ENCODE measurements at places on chromosomes 1 and 21.

GRCh38 chr1:41622402-41622801 is 137.9 kb upstream of the EDN2 start:
- no peak for DNase-seq

DNA sequence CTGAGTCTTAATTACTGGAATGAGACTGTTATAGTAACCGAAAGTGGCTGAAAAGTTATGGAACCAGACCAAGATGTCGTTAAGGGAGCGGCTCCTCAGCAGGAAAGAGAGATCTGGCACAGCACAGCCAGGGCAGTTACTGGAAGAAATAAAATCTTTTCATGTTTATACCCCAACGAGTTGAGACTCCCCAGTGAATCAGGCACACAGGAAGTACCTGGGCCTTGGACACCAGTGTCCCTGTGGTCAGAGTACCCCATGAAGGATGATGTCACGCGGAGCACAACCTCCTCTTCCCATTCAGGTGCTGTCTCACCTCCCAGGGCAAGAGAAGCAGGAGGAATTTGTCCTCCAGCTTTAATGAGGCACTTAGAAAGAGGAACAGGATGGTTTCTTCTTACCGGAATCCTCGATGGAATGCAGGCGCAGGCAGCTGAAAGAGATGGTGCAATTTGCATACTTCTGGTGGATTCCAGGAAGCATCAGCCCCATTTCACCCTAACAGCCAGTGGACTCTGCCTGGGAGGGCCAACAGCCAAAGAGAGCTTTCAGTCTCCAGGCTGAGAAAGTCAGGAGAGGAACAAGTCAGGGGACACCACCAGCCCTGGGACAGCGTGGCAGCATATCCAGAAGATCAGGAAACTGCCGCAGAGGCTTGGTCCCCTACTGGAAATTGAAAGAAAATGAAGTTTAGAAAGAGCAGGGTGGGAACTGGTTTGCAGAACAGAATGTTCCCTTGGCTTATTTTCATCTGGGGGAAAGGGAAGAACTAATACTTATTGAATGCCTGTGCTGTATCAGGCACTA is 35.9 kb upstream of the CTTNBP2NL start:
- DNase-seq: no peak

DNA sequence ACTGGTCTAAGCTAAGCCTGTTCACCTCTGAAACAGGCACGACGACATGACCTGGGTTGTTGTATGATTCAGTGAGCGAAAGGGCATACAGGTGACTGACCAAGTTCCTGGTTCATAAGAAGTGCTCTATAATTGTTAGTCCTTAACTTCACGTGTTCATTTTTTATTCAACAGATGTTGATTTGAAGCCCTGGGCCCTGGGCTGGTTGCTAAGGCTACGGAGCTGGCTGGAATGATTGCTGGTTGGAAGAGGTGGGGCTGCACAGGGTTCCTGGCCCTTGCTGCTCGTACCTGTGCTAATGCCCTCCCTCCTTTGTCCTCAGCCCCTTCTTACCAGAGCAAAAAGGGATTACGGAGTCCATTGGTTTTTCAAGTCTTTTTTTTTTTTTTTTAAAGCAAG is 111.3 kb upstream of the CSF3R start:
- no peak for DNase-seq

DNA sequence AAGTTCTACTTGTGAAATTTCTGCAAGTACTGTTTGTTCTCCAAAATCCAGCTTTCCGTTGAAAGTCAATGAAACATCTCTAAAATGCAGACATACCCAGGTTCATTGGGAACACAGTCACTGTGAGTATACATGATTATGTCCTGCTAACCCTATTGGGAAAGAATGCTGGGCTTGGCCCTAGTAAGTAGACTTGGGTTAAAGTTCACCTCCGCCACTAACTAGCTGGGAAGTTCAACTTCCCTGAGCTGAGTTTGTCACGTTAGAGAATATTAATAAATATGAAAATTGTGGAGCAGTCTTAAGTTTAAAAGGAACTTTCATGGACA is 10.5 kb upstream of the PGD start:
- no peak for DNase-seq

- no peak for DNase-seq
These were observed 216.4 kb downstream of the LTN1 start for GRCh38 chr21:28776251-28776650.

DNA sequence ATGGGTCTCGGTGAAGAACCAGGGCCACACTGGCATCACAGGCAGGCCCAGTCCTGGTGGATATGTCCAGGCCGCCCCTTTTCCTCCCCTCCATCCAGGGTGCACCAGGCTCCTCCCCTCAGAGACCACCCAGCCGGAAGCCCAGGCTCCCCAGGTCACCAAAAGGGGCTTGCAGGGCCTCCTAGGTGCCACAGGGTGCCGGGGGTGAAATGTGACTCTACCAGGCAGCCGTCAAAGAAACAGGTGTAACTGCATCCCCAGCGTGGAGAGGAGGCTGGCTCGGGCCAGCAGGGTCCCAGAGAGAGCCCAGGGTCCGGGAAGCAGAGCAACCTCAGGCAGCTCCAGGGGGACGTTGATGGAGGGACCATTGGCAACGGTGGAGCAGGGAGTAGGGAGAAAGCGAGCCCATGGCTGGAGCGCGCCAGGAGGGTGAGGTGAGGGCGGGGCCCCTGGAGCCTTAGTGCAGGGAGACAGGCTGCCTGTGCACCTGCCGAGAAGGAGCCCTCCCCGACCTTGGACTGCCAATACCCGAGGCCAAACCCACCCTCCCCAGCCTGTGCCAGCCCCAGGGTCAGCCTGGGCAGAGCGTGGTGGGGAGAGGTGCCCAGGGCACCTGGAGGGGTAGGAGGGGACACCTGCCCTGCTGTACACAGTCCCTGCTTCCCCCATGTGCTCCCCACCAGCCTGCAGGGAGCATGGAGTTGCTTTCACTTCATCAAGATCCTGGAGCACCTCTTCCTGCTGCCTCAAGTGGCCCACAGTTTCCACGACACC is 48.3 kb upstream of the POFUT2 start:
- DNase-seq: no peak

DNA sequence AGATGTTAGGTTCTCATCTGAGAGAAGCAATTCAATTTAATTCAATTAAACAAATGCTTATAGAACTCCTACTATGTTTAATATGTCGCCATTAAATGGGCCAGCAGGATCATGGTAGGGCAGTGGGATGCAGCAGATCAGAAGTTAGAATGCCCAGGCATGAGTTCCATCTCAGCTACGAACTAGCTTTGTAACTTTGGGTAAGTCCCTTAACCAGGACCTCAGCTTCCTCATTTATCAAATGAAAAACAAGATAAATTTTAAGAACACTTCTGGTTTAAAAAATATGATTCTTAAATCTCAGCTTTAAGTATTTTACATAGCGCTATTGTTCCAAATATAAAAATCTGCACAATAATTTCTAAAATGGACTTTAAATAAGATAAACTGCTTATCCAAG is 67.5 kb upstream of the GFI1 start:
- no peak for DNase-seq

GRCh38 chr1:2418791-2419320 is 6.5 kb upstream of the PEX10 start:
- no peak for DNase-seq

GRCh38 chr1:184870319-184870718 is 104.0 kb downstream of the NIBAN1 start:
- DNase-seq: no peak

GRCh38 chr1:77954521-77954920 is 24.4 kb downstream of the FUBP1 start:
- no peak for DNase-seq

DNA sequence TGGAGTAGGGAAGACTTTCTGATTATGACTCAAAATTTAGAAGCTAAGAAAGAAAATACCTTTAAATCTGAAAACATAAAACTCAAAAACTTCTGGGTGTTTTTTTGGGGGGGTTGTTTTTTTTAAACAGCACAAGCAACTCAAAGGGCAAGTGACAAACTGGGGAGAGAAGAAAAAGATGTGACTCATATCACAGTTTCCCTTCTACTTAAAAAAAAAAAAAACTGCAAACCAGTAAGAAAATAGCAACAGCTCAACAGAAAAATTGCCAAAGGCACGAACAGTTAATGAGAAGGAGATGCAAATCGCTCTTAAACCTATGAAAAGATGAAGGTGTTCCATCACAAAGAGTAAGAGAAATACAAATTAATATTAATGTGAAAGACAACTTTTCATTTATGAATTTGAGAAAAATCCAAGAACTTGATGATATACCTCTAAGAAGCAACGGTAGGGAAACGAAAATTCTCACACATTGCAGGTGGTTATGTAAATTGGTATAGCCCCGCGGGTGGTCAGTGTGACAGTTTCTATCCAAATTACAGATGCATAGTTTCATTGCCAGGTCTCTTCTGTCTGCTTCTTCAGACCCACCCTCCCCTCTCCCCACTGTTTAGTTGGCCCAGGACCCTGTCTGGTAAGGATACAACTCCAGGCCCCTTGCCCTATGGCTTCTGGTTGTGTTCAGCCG is 9.0 kb downstream of the IFNAR2 start:
- DNase-seq: no peak

DNA sequence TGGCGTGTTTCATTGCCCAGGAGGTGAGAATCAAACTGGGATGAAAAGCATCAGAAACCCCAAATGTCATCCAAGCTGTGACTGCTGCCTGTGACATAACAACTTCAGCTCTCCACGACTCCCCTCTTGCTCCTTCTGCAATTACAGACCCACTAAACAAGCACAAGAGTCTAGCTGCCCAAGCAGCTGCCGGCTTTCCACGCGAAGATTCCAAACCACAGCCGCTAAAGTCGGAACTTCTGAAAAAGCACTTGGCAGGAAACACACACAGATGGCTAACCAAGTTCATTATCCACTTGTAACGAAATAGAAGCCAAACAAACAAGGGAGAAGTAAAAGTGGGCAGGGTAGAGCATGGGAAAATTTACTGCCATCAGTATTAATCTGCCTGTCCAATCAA is 198.1 kb downstream of the SLC35F3 start:
- no peak for DNase-seq

GRCh38 chr1:1370771-1371300 is 4.2 kb downstream of the AURKAIP1 start:
- DNase-seq: no peak

GRCh38 chr1:33180911-33181890 is 642 bp downstream of the TRIM62 start:
- no peak for DNase-seq

- no peak for DNase-seq
These were observed 43.9 kb downstream of the NAV1 start for GRCh38 chr1:201582705-201583442.

Measured in cortex of kidney (tissue), 1 donor.